ENCODE measurements at places on chromosomes 16 and 17.

GRCh38 chr17:75998327-75998795 lies 2.3 kb upstream of the CDK3 start:
- DNase-seq: no peak

GRCh38 chr17:30084788-30085187 lies 31.8 kb upstream of the NSRP1 start:
- DNase-seq: no peak

GRCh38 chr16:29943846-29944799 lies 17.8 kb upstream of the TMEM219 start:
- peak; percentile 57 for DNase-seq

DNA sequence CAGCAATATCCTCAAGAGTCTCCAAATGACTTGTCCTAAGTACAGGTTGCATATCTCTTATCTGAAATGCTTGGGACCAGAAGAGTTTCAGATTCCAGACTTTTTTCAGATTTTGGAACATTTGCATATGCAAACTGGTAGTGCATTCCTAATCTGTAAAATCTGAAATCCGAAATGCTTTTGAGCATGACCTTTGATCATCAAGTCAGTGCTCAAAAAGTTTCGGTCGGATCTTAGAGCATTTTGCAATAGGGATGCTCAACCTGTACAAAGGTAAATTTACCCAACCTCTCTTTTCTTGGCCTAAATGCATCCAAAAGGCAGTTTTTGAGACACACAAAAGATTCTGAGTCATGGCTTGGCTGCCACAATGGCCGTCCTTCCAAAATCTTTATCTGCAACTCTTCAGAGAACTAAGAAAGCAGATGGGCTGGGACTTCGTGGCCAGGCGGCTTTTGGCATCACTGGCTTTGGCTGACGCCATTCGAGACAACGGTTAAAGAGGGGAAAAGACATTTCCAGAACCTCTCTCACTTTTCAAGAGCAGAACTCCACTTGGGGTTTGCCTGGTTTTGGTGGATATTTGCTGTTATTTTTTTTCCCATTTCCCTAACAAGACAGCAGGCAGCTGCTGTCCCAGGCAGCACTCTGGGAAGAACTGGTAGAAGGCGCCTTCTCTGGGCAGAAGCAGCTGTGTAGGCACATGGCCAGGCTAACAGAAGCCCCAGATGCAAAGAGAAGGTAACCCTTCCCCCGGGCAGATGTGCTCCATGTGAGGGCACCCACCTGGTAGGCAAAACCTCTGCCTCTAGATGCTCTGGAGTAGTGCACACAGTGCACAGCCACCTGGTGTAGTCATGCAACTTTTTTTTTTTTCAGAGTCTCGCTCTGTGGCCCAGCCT lies 8.9 kb downstream of the CPPED1 start:
- DNase-seq: no peak

DNA sequence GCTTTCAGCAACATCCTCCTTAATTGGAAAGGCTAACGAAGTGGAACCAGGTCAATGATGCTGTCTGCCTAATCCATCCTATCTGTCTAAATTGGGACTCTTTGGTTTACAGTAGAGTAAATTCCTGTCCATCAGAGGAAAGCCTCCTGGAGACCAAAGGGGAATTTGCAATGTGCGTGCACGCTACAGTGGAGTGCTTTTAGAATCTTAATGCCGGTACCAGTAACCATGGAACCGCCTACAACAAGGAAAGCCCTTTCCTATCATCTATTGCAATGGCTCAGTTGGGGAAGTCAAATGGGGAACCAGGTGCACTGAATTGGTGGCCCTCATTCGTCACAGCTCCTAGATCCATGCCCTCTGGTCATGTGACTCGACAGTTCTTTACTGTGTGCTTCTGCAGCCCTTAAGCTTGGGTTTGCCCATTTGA lies 110.1 kb downstream of the XYLT1 start:
- DNase-seq: no peak

DNA sequence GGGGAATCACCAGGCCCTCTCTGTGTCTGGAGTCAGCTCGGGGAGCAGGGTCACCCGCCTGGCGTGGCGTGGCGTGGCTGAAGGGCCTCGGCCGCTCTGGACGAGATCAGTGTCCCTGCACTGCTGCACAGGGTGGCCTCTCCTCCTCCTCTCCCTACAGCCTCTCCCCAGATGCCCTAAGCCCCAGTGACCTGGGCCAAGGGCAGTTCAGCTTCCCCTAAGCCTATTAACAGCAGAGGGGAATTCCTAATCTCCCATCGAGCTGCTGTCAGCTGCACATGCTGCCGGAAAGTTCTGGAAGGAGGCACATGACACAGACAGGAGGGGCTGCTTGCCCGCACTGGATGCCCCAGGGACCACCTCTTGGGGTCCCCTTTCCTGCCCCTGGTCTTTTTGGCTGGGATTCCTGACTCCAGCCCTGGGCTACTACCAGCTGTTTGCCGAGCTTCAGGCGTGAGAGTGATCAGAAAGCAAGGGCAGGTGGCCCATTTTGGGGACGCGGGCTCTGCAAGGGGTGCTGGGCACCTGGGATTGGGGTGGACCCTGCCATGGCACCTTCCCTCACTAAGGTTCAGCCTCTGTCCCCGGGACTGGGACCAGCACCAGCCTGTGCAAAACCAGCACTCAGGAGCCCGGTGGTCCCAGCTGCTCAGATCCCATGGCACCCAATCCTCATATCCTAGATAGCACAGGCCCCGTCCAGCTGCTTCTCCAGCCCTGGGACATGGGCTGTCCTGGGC lies 794 bp downstream of the PDE6G start:
- DNase-seq: peak; percentile 35

GRCh38 chr17:66487121-66487520 lies 184.7 kb downstream of the PRKCA start:
- no peak for DNase-seq

DNA sequence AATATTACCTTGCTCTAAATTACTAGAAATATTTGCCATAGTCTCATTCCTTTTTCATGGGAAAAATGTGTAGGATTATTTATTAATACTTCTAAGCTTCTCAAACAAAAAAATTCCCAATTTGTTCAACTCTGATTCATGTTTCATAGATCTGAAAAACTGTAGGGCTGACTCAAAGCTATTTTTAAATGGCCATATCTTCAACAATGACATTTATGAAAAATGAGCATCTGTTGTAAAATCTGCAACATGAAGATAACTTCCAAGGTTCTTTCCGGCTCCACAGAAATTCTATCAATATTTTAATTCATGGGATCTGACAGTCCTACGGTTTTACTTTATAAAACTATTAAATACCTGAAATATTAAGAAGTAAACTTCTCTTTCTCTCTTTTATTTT lies 192.7 kb upstream of the KCNJ16 start:
- DNase-seq: no peak

DNA sequence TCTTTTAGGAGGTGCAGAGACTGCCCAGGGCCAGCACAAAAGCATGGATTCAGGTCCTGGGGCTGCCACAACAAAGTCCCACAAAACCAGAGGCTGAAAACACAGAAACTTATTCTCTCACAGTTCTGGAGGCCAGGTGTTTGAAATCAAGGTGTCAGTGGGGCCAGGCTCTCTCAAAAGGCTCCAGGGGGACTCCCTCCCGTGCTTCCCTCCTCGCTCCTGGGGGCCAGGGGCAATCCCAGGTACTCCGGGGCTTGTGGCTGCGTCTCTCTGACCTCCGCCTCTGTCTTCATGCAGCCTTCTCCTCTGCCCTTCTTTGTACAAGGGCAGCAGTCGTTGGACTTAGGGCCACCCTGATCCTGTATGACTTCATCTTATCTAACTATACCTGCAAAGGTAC lies 8.3 kb upstream of the RBFOX3 start:
- no peak for DNase-seq

DNA sequence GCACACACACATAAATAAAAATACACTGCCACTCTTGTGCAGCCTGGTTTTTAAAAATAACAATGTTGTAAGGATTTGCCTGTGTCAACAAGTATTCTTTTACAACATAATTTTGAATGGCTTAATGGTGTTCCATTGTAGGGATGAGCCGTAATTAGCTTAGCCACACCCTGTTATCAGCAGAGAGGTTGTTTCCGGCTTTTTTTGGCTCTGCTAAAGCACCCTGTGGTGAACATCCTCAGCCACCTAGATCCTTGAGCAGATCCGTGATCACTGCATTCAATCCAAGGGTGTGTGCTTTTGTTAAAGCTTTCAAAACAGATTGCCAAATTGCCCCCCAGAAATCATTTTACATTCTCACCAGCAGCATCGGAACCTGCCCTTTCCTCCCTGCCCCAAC lies 7.0 kb downstream of the KATNB1 start:
- DNase-seq: no peak

GRCh38 chr17:18227635-18228034 lies 2.2 kb downstream of the LLGL1 start:
- DNase-seq: no peak

DNA sequence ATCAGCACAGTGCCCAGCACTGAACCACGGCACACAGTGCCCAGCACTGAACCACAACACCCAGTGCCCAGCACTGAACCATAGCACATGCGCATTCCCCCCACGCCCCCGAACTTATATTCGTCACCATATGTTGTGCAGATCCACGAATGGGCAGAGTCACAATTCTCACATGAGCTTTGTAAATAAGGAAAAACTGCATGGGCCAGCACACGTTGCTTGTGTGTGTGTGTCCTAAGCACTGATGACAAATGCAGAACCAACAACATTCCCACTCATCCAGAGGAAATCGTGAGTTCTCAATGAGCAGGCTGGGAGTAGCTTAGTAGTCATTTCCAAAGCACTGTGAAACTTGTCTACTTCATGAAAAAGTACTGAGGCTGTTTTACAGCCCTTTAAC lies 70.0 kb downstream of the ADCY9 start:
- DNase-seq: no peak

DNA sequence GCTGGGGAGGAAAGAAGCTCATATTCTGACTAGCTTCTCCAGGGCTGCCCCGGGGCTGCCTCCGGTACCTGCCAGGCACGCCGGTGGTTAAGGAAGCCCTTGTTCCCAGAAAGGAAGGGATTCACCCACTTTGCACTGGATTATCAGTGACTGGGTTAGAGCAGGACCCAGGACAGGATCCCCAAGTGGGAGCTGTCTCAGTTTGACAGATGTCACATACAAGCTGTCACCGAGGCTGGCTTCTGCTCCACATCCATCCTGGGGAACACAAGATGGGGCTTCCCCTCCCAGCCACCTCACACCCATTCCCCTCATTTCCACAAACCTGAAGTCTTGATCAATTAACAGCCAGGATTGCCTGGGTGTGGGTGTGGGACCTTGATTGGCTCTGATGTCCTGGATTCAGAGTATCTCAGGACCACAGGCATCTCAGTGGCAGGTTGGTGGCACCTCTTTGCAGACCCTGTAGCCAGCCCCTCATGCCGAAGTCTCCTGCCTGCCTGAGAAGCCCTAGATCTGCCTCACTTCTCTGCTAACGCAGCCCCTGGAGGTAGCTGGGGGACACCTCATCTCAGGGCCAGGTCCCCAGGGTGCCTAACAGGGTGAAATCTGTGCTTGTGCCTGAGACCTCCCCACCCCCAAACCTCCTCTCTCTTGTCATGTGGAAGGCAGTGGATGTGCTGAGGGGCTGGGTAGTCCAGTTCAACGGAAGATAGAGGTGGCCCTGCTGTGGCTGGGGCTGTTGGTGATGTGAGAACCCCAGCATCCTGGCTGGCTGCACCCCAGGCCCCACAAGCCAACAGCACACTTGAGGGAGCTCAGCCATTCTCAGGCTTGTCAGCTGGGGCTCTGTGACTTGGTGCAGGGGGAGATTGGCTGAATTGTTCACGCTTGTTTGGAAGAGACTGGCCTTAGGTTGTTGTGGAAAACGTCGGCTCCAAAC lies 1.4 kb downstream of the CACNG5 start:
- no peak for DNase-seq

DNA sequence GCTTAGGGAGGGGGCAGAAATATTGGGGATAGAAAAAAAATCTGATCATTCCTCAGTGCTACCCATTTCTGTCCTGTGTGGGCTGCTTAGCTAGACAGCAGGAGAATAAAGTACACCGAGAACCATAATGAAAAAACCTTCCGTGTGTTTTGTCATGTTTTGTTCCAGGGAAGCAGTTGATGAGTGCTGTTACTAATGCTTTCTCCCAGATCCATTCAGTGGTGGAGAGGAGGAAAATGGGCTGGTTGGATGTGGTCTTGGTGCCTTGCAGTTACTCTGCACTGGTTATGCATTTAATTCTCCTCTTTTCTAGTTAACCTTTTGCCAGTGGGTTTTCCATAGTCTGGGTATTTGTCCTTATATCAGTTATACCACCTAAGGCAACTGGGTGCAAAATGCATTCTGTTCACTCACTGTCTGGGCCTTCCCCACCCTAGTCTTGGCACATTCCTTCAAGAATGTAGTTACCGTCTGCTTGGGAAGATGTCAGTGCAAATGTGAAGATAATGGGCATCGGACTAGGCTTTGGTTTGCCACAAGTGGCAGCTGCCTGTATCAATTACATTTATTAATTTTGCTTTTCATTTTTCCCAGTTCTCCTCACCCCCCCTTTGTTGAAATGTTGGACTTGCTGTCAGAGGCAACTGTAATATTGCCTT lies 9.3 kb upstream of the TBKBP1 start:
- no peak for DNase-seq

DNA sequence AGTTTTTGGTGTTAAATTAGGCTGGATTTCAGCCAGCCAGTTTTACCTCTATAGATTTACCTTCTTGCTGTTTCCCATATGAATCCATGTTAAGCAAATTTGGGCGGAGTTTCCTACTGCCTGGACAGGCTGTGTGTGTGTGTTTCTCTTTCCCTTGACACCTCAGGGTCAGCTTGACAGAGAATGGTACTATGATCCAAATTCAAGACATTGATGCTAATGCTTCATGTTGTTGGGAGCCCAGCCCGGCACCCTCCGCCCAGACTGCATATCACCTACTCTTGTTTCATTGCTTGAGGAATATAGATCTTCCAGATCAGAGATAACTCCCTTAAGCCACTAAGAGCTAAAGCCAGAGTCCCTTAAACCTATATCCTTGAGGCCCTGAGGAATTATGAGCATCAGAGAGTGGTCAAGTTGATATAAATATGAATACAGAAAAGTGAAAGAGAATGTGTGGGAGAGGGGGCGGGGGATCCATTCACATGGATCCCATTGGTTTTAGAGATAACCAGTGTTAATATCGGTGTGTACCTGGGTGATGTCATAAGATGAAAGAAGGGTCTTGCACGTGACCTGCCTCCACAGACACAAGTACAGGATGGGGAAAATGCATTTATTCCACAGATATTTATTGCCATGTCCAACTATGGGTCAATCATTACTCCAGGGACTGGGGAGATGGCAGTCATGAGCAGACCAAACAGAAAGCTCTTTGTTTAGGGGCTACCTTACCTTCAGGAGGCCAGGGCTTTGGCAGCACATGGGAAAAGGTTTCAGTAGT lies 69.7 kb downstream of the WIPI1 start:
- no peak for DNase-seq

DNA sequence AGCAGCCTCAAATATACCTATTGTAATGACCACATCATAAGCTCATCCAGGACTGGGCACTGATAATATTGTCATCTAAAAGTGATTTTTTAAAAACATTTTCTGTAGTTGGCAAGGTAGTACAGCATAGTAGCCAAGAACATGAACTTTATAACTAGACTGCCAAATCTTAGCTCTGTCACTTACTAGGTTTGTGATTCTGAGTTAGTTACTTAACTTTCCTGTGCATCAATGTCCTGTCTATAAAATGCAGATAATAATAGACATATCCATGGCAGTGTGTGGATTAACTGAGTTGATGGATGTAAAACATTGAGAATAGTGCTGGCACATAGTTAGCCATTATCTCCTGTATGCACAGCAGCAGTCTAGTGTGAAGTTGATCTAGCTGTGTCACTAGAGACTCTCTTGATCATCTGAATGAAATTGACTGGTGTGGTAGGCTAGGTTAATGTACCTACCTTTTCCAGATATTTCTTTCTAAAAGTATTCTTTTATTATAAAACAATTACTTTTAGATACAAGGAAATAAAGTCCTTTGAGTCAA lies 101.5 kb downstream of the STXBP4 start:
- no peak for DNase-seq

GRCh38 chr16:3454631-3455147 lies 11.2 kb downstream of the NAA60 start:
- DNase-seq: no peak
